CD4-positive, alpha-beta T cell treated with Interleukin-6 at 100 ng/mL for 8 hours (primary cell): ENCODE measurements at places on chromosomes 1 and 21.

GRCh38 chr21:25179116-25179515 lies 428.2 kb downstream of the MRPL39 start:
- DNase-seq, result no peak

DNA sequence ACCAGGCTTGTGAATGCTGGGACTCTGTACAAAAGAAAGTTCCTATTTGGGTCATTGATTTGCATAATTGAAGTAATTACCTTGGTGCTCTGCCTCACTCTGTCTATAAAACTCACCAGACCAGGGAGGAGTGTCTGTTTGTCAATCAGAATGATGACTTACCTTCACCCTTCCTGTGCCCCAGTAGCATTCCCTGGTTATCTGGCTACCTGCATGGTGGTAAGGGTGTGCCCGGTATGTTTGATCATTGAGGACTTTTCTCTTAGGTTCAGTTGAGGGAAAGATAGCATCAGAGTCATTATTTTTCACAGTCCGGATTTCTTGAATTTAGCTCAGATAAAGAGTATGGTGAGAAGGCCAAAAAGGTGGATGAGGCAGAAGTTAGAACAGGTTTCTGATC lies 190.0 kb downstream of the BRINP2 start:
- no peak for DNase-seq

- DNase-seq, result no peak
Measured at GRCh38 chr1:41526956-41527561, 42.6 kb upstream of the EDN2 start.

DNA sequence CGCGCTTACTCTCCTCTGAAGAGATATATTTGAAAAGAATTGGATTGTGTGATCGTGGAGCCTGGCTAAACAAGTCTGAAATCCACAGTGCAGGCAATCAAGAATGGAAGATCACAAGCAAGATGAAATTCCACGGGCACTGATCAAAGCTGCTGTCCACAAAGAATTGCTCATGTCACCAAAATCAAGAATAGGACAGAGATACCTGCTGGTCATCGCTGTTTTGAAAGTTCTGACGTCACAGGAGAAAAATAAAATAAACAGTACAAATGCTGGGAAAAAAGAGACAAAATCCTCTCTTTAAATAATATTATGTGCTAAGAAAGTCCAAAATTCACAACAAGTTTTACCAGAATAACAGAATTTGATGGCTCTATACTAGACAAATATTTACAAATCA lies 12.0 kb upstream of the DESI2 start:
- no peak for DNase-seq

GRCh38 chr1:187411118-187411517 lies 582.4 kb downstream of the PLA2G4A start:
- DNase-seq, result no peak

DNA sequence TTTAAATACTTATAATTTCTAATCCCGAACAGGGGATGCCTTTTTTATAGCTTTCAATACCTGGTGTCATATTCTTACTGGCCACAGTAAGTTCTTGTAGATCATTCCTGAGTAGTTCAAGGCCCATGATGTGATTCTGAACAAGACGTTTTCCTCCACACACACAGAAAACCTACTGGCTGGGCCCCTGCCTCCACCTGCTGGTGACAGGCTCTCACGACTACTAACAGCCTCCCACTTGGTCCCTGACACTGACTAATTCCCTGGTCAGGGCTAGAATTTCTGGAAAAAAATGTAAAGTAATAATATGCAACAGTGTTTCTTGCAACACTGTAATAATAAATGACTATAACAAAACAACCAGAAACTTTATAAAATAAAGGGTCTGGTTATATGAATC lies 50.4 kb upstream of the RIPK4 start:
- peak; percentile 14 for DNase-seq

DNA sequence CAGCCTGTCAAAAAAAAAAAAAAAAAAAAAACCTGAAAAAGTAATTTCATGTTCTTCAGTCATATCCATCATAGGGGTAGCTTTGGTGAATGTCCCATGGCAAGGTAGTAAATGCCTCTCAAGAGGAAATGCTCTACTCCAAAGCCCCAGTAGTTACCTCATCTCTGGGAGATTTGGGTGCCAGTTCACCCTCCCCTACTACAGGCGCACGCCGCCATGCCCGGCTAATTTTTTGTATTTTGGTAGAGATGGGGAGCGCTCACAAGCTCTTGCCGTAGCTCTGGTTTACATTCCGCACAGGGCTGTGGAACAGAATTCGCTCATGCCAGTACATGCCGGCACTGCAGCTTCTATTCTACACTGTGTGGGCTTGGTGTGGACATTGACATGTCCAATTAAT lies 13.7 kb downstream of the PIK3CD start:
- DNase-seq, result no peak

DNA sequence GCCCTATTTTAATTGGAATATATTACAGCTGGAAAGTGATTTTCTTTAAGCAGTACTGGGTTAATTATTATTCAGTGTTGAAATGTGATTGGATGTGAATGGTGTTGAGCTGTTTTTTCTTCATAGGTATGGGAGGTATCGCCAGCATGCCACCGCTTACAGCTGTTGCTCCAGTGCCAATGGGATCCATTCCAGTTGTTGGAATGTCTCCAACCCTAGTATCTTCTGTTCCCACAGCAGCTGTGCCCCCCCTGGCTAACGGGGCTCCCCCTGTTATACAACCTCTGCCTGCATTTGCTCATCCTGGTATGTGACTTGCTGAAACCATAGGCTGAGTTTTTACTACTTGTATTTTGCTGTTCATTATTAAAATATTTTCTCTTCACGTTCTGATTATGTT lies 107.7 kb downstream of the ITSN1 start:
- DNase-seq, result no peak

GRCh38 chr1:65512967-65513780 lies 92.7 kb downstream of the LEPR start:
- no peak for DNase-seq

GRCh38 chr1:54253480-54253879 lies 53.5 kb downstream of the MRPL37 start:
- no peak for DNase-seq

DNA sequence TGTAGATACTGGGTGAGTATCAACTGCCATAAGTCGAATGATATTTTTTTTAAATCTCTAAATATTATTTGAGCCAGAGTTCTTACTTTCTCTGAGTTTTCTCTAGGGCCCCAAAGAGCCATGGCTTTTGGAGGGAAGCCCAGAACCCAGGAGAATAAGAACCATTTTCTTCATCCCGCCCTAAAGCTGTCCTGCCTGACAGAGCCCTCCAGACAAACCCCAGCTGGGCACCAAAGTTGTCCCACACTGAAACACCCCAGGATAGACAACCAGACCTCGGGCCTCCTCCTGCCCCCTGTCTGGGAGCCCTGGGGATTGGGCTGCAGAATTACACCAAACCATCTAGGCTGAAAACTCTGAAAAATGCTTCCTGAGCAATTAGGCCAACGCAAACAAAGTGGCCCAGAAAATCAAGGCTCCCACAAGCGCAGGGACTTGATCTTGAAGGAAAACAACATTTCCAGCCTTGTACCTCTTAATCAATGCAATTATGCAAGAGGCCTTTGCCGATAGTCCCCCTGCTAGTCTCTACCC lies 113.1 kb downstream of the RRAGC start:
- DNase-seq, result no peak

- no peak for DNase-seq
Measured at GRCh38 chr1:176790786-176791185, 327.8 kb downstream of the PAPPA2 start.

GRCh38 chr1:234531151-234531635 lies 52.2 kb upstream of the TARBP1 start:
- DNase-seq, result no peak

GRCh38 chr1:52552505-52553361 lies at the start of gene TUT4:
Gene TUT4, minus strand, starts transcription at chr1:52553092. Its CDS starts 26,812 bp downstream, at chr1:52526280.
- DNase-seq, result peak; percentile 76

DNA sequence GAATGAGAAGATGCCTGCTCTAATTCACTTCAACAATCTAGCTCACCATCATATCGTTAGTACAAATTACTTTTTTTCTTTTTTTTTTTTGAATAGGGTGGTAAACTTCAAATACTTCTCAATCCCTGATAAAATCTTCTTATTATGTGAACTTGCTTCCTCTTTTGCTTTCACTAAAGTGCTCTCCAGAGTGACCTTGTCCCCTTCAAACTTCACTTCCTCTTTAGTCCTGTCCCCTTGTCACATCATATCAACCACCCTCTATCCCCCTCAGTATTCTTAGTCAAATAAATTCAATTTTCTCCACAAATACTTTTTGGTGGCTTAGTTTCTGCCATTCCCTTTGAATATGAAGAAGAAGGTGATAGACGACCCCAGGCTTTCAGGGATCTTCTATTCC lies 124.9 kb upstream of the PLXNA2 start:
- no peak for DNase-seq

- DNase-seq, result no peak
Measured at GRCh38 chr1:175277783-175278733, 85.5 kb upstream of the KIAA0040 start.

- DNase-seq, result no peak
Measured at GRCh38 chr1:183029591-183030000, 6.4 kb downstream of the LAMC1 start.

GRCh38 chr1:108533351-108534083 lies 26.4 kb upstream of the EEIG2 start:
- no peak for DNase-seq

- DNase-seq, result no peak
Measured at GRCh38 chr1:222421380-222421779, 126.5 kb downstream of the HHIPL2 start.

- DNase-seq, result no peak
Measured at GRCh38 chr1:177753655-177754054, 216.2 kb downstream of the SEC16B start.

DNA sequence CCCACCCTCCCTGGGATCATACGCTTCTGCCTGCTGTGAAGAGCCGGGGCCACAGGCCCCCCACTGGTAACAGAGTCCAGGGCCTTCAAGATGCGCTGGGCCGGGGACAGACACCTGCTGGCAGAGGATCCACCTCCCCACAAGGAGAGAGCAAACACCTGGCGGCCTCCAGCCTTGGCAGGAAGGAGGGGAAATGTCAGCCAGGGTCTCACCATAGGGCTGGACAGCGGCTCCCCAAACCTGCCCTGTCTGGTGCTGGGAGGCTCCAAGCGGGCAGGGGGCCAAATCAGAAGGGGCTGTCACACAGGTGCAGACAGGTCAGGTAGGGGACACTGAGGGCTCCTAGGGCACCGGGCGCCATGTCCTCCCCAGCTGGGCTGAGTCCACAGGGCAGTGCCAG lies 58.9 kb downstream of the KCNAB2 start:
- no peak for DNase-seq

GRCh38 chr1:153544453-153545066 lies 1.0 kb downstream of the S100A4 start:
- DNase-seq, result no peak

- no peak for DNase-seq
Measured at GRCh38 chr1:74396462-74396861, 115.9 kb downstream of the LRRC53 start.

DNA sequence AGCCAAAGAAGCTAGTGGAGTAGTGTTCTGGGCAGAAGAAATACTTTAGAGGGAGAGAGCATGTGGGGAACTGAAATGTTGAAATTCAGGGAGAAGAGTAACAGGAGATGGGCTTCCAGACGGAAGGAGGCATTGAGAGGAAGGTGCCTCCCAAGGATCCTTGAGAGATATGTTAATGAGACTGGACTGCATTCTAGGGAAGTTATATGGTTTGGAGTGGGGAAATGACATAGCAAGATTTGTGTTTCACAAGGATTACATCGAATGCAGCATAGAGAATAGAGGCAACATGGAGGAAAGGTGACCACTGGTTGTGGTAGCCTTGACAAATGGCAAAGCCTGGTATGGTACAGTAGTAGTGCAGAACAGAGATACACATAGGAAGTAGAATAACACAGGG lies 160.5 kb upstream of the HMCN1 start:
- DNase-seq, result no peak

DNA sequence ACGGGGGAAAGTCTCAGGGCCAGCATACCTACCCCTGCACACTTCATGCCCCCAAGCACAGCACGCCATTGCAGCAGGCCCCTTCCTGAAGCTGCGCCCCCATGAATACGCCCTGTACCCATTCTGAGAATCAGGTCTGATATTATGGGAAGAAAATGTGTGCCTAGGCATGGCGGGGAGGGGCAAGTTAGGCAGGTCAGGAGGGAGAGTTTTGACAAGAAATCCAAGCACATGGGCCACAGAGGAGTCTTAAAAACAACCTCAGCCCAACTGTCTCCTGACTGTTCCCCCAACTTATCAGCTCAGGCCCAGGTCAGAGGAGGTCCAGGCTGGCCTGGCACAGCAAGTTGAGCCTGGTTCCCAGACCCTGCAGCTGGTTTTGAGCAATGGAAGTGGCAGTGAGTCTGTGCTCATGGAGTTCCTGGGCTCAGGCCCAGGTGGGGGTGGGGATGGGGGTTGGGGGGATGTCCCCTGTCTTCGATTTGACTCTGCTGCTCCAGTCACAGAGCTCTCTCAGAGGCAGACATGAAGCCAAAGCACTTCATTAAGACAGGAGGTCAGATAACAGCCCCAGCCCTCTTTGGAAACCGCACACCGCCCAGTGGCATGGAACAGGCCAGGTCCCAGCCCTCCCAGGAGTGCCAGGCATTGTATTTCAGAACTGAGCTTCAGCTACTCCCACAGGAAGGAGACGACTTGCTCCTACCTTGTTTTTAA lies 20.6 kb upstream of the BCAR3 start:
- no peak for DNase-seq

DNA sequence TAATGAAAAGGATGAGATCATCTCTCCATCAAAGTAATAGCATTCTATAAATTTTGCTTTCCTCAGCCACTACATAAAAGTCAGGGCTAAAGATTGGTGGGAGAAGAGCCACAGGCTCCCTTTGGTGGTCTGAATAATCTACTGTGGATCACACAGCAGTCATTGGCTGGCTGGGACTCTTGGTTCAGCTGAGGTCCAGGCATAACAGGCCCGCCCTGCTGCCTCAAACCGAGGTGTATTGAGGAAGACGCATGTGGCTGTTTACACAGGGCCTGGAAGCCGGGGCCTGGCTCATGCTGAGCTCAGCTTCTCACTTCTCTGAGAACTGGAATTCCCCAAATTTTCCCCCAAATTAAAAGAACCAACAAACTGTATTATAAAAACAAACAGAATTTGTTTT lies 139.2 kb downstream of the PTPRC start:
- no peak for DNase-seq

DNA sequence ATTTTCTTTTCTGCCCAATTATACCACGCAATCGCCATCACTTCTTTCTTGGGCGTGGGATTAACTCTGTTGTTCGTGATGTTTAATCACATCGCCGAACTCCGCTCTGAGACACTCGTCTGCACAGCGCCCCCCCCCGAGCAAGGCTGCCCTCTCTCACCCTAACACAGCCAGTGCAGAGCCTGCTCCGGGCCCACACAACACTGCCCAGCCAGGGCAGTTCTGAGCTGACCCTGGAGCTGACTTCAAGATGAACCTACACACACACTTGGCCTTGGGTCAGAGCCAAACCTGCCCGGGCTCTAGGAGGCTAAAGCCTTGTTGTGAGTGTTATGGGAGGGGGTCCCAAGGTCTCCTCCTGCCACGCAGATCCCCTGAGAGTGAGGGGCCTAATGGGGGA lies 64.6 kb upstream of the LRP8 start:
- no peak for DNase-seq
